ENCODE measurements at places on chromosomes 7 and 10.

DNA sequence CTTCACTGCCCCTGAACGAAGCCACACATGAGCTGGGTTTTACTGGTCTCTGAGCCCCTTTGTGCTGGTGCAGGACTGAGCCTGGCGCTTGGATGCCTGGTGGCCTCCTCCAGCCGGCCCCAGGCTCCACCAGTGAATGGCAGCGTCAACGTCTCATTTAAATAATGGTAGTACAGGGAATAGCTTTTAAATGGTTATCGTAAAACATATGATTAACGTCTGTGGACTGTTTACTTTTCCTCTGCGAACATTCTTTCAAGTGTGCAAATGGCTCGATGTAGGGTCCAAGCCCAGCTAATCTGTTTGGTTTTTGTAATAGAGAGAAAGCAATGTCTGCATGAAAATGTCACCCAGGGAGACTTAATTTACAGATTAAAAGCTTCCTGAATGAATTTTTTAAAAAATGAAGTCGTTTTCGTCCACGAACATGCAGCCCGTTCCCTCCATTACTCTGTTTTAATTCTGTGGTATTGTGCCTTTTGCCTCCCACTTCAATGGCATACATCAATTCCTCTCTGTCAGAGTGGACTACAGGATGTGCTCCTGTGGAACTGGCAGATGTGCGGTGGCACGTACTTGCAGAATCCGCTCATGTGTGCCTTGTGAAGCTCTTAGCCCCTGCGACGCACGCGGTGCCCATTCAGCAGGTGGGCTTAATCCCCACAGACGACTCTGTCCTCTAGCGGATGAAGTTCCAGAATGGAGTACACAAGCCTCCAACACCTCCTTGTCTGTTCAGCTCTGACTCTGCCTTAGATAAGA, 192.7 kb downstream of the TCF7L2 start:
- no peak for DNase-seq

GRCh38 chr10:22620140-22620857, 94.1 kb downstream of the PIP4K2A start:
- no peak for DNase-seq

DNA sequence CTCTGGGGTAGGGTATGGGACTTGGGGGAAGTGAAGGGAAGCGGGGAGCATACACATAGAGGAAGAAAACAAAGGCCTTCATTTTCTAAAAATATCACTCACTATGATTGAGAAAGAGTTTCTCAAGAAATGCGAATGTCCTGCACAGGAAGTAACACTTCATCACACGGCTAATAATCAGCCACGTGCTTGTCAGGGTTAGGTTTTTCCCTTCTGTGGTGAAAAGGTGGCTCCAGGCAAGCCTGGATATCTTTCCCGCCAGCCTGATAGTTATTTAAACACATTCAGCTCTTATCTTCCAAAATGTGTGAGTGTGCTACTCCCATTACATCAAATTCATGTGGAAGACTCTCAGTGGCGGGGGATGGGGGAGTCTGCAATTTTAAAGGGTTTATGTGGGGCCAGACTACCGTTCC, 166.4 kb upstream of the ADO start:
- no peak for DNase-seq

DNA sequence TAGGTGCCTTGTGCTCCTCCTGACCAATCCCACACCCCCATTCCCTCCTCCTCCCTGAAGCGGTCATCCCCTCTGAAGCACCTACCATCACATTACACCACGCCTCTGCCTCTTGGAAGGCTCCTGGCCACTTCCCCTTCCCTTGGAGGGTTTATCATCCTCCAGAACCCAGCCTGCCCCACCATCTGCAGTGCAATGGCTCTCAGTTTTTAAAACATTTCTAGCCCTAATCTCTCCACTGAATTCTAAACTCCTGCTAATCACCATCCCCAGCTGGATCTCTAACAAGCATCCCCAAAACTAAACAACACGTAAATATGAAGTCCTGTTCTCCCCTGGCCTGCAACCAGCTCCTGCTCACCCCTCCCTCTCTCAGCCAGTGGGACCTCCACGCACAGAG, 70.6 kb downstream of the PIP4K2A start:
- no peak for DNase-seq

DNA sequence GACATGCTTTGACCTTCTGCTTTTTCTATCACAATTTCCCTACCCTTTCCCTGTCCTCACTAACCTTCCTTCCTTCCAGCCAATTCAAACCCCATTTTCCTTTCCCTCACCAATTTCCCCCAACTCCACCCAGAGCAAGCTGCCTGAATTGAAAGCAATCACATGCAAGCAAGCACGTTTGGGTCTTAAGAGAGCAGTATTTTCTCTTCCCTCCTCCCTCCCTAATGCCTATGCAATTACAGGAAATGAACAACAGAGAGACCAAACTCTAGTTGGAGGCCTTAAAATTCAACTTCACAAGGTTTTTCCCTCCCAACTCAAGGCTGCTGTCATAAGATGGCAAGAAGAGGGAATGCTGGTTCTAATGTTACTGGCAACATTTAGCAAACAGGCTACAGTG, 117.2 kb downstream of the MYOF start:
- no peak for DNase-seq

- DNase-seq: no peak
These were observed 6.4 kb downstream of the KIAA1549 start for GRCh38 chr7:138974675-138975292.

GRCh38 chr10:5485948-5486852, 13.2 kb downstream of the CALML5 start:
- no peak for DNase-seq

GRCh38 chr10:121217331-121217730, 366.2 kb downstream of the WDR11 start:
- DNase-seq: no peak

- no peak for DNase-seq
These were observed 62.7 kb upstream of the LRRC4 start for GRCh38 chr7:128093614-128094570.

GRCh38 chr10:71735709-71736569, 16.4 kb upstream of the C10orf105 start:
- peak; percentile 48 for DNase-seq

GRCh38 chr10:109126541-109126940, 796.8 kb downstream of the XPNPEP1 start:
- no peak for DNase-seq

- no peak for DNase-seq
These were observed 255.1 kb downstream of the DOCK4 start for GRCh38 chr7:111951052-111951451.

GRCh38 chr7:138295049-138295637, 164.9 kb upstream of the TRIM24 start:
- no peak for DNase-seq

DNA sequence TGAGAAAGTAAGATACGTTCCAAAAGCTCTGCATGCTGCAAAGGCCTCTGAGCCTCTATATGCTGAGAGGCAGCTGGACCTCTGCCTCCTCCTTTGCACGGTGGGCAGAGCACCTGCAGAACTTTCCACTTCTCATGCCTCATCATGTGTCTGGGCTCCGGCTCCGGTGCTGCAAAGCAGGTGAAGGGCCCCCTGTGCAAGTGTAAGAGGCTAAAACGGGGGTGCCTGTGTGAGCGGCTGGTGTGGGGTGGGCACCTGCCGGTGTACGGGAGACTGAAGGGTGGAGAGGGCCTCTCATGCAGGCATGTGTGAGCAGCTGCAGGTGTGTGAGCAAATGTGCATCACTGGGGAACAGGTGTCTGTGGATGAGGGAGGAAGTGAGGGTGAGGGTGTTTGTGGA, 121.0 kb downstream of the KCNMA1 start:
- no peak for DNase-seq

DNA sequence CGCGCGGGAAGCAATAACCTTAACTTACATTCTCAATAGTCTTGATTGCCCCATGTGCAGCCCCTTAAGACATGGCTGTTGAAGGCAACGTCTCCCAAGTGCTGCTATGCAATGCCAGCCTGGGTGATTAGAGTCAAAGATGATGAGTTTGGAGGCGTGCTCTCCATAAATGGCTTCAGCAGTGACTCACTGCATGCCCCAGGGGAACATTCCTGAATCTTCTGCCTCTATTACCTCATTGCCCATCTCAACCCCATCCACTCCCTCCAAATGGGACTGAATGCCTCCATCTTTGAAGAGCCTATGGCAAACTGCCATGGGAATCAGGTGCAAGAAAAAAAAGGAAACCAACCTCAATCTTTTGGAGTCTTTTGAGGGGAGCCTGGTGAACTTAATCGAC, 282.8 kb downstream of the SNX10 start:
- peak; percentile 54 for DNase-seq

DNA sequence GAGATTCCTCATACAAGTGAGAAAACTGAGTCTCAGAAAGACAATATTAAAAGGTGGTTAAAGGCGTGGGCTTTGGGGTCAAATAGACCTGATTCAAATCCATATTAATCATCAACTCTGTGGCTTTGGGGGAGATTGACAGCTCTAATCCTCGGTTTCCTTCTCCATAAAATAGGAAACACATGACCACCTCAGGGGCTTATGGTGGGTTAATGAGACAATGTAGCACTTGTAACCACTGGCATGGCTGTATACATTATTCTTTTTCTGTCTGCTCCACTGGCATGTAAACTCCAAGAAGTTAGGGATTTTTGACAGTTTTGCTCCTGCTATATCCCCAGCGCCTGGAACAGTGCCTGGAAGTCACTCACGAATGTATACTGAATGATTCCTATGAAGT, 120.8 kb upstream of the GAD2 start:
- no peak for DNase-seq

DNA sequence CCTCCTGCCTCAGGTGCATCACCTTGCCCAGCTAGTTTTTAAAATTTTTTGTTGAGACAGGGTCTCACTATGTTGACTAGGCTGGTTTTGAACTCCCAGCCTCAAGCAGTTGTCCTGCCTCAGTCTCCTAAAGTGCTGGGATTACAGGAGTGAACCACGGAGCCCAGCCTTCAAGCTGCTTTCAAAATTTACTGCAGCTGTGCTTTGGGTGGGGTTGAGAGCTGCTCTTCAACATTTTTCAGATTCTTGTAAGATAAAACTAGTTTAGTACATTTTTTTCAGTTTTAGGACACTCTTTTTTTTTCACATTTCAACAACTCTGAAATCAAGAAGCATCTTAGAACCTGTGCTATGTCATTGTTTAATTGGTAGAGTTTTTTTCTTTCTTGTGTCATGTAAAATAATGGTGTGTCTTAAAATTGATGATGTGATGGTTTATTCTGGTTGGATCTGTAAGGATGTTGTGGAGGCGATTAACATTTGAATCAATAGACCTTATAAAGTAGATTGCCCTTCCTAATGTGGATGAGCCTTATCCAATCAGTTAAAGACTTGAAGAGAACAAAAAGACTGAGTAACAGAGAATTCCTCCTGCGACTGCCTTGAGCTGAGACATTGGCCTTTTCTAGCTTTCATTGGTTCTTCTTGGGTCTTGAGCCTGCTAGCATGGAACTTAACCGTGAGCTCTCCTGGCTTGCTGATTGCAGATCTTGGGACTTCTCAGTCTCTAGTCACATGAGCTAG, 13.5 kb downstream of the PLEKHA8 start:
- no peak for DNase-seq

- DNase-seq: peak; percentile 60
These were observed 100.5 kb upstream of the SDK1 start for GRCh38 chr7:3200504-3200903.

DNA sequence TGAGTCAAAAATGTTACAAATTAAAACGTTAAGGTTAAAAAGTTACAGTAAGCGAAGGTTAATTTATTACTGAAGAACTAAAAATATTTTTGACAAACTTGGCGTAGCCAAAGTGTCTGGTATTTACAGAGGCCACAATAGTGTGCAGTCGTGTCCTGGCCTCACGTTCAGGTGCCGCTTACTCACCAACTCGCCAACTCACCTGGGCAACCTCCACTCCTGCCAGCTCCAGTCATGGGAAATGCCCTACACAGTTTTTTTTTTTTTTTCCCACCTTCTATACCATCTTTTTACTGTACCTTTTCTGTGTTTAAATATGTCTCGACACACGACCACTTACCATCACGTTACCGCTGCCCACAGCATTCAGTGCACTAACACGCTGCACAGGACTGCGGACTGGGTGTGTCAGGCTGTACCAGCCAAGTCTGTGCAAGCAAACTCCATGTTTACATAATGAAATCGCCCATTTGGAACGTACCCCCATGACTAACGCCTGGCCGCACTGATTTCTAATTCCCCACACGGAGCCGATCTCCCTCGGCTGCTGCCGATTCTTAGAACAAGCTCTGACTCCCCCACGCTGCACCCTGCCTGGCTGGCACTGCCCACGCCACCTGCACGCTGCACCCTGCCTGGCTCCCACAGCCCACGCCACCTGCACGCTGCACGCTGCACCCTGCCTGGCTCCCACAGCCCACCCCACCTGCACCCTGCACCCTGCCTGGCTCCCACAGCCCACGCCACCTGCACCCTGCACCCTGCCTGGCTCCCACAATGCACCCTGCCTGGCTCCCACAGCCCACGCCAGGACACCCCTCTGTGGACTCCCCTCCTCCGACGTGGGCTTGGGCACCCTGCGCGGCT, 203.1 kb downstream of the ZMYND11 start:
- DNase-seq: no peak

DNA sequence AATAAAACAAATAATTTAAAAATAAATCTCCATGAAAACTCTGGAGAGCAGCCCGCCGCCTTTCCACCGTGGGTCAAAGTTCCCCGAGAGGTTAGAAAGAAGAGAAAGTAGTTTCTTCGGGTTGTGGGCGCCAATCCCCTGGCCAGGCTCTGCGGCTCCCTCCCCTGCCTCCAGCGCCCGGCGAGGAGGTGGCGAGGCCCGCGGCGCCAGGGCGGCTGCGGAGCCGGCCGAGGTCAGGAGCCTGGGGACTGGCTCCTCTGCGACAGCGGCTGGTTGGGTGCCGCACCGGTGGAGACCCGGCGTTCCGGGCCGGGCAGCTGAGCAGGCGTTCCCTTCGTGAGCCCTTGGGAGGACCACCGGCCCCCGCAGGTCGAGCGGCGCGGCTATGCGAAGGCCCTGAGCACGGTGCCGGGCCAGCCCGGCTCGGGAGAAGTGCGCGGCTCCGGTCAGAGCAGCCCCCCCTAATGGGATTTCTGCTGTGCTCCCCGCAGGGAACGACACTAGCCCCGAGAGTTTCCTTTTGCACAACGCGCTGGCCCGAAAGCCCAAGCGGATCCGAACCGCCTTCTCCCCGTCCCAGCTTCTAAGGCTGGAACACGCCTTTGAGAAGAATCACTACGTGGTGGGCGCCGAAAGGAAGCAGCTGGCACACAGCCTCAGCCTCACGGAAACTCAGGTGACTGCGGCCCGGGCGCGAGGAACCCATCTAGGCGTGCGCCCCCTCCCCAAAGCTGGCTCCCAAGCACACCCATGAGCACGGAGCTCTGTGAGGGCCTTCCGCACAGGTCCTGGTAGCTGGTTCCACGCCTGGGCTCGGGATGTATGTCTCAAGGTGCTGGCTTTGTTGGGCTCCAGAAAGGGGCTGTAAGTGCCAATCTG, 2.8 kb downstream of the EMX2 start:
- DNase-seq: no peak
